ENCODE measurements at places on chromosomes 11 and 22.

DNA sequence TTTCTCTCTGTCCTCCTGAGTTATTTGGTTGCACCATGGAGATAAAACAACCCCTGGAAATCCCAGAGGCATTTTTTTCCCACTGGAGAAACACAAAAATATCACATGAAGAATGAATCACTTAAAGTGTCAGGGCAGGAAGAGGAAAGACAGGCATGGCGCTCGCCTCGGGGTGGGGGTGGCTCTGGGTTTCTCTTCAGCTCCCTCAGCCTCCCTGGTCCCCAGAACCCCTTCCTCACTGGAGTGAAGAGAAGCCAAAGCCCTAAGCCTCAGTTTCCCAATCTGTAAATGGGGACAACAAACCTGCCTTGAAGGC is 938 bp downstream of the SHISAL1 start:
- DNase-seq: no peak

DNA sequence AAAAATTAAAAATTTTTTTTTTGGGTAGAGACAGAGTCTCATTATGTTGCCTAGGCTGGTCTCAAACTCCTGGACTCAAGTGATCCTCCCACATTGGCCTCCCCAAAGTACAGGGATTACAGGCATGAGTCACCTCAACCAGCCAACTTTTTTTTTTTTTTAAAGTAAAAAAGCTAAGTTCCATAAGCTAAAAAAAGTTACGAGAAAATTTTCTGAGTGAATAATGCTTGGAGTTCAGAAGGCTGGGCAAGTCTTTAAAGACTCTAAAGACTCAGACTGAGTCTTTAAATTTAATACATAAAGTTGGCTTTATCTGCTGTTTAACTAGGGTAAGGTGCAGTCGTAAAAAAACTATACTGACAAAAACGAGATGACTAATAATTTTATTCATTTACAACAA is 5.6 kb downstream of the DDX6 start:
- no peak for DNase-seq

- DNase-seq: no peak
Observed at GRCh38 chr11:66494935-66495334, 14.7 kb downstream of the DPP3 start.

DNA sequence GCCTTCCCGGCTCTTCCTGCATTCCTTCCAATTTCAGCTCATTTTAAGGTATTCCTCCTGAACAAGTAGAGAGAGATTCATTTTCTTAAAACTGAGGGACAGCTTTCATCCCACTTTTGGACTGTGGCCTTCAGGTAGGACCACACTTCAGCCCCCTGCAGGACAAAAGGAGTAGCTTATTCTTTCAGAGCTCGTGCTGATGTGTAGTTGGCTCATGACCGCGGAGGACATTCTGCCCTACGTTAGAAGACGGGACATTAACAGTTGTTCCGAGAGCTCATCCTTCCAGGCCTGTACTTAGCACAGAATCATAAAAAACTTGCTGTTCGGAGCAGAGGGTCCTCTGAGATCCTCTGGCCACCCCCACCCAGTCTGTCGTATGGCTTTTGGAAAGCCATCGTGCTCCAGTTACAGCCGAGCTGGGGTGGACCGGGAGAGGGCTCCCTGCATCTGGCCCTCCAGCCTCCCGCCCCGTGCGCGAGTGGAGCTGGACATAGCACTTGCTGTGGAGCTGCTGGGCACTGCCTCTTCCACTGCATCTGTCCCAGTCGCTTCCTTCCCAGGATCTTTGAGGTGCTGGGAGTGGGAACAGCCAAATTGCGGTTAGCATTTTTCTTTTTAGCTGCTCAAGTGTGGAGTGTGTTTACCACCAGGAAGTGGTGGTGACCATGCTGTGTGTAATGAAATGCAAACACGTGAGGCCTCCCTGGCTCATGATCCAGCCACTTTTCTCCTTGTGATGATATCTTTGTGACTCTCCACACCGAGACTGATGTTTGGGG is 250.3 kb downstream of the TBC1D22A start:
- DNase-seq: no peak

DNA sequence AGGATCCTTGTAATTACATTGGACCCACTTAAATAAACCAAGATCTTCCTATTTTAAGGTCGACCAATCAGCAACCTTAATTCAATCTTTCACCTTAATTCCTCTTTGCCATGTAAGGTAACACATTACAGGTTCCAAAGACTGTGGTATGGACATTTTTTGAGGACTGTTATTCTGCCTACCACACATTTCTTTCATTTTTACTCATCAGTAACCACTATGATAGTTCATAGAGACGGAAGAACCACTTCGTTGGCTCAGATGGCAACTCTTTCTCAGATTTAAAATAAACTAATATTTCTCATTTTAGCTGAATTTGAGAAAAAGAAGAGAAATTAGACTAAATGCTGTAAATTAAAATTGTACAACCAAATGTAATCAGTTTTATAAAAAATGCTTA is 96.3 kb downstream of the PAX6 start:
- DNase-seq: no peak

DNA sequence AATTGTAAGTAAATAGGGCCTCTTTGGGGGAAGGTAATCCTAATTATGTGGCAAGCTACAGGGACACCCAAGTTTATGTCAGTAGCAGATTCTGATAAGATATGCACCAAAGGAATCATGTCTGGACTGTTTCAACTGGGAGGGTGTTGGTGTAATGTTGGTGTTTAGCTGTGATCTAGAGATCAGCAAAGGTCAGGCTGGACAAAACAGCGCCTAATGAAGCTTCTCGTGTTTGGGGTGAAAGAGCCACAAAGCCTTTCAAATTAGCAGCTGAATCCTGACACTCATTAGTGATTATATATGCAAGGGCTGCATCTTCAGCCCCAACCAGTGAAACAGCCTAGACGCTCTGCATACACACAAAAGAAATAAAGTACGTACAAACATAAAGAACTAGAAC is 106.3 kb downstream of the MPPED2 start:
- DNase-seq: no peak

DNA sequence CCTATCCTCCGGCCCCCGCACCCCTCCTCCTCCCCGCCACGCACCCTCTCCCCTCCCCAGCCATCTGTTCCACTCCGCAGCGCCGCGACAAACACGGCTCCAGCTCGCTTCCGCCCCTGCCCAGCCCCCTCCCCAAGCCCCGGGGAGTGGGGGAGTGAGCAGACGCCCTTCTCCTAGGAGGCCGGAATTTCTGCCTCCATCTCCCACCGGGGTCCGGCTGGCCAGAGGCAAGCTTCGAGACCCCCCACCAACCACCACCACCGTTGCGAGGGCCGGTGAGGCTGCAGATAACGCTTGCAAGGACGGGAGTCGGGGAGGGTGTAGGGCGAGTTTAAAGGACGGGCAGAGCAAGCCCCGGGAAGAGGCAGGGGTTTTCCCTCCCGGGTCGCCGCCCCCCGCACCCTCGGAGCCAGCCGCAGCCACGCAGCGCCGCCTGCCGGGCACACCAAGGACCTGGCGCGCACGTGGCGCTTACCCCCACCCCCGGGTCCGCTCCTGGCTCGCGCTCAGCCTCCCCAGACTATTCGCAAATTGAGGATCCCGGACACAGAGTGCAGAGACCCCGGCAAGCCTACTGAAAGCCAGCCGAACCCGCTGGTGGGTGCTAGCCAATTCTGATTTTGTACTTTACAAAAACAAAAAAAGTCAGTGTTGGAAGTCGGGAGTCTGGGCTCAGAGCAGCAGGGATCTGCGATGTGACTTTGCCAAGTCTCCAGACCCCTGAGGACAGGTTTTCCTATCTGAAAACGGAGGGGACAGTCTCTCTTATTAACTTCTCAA is 22.6 kb downstream of the RTN4RL2 start:
- DNase-seq: no peak

- DNase-seq: no peak
Observed at GRCh38 chr11:102798012-102798746, at the start of gene MMP1. Gene MMP1 (minus strand): TSS chr11:102798160. CDS start chr11:102798092, 68 bp downstream.

DNA sequence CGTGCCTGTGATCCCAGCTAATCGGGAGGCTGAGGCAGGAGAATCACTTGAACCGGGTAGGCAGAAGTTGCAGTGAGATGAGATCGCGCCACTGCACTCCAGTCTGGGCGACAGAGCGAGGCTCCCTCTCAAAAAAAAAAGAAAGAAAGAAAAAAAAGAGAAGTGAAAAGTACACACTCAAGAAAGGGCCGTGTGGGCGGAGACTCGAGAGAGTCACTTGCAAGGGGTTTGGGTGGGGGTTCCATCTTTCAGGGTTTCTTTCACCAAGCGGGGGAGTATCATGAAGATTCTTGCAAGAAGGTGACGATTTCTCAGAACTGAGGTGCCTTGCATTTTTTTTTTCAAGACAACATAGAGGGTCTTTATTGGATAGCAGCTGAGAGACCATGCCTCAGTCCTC is 4.0 kb upstream of the IFITM5 start:
- no peak for DNase-seq

DNA sequence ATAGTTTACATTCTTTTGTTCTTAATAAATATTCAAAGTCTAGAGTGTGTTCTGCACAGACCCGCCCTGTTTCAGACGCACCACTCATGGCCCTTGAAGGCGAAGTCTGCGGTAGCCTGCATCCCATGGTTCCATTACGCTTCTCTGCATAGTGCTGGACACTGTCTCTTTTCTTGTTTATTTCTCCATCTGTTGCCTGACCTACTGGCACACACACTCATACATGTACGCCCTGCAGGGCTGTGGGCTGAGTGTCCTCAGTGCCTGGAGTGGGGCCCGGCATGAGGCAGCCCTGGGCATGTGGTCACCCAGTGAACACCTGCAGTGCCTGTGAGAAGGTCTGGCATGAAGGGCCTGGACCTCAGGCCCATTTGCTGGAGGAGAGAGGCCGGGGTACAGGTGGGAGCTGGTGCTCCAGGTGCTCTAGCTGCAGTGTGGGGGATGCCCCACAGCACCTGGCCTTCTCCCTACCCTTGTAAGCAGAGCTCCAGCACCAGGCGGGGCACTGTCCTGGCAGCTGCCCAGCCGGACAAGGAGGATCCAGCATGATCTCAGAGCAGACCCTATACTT is 404.1 kb downstream of the TBC1D22A start:
- DNase-seq: no peak

DNA sequence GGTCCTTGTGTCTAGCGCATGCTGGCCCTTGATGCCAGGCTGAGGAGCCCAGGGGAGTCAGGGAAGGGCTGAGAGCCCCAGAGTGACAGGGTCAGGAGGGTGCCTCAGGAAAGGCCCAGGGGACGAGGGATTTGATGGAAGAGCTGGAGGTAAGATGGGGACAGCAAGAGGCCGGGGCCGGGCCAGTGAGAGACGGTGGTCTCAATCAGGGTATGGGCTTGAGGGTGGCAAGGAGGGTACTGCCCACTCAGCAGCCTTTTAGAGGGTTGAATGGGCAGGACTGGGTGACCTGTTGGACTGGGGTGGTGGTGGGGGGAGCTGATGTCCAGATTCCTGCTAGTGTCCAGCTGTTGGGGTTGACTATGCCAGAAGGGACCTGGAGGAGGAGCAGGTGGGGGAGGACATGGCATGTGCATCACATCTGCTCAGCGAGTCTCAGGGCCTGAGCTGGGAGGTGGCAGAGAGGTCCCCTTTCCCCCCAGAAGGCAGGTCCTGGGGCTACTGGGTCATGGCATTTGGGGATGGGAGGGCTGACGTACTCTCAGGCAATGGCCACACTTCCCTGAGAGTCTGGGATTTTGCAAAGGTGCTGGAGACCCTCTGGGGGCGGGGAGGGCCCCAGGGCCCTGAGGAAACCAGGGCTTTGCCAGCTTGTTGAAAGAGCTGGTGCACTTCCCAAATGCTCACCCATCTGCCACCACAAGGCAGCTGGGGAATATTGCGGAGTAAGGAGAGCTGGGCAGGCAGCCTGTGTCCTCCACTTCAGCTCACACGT is 18.4 kb downstream of the MYO7A start:
- DNase-seq: no peak
